Activated naive CD8-positive, alpha-beta T cell treated with anti-CD3 and anti-CD28 coated beads, Interleukin-2, amount 10 ng/mL, durations not matched to agents 7 days and 5 days (primary cell): ENCODE measurements at places on chromosomes 4 and X.

DNA sequence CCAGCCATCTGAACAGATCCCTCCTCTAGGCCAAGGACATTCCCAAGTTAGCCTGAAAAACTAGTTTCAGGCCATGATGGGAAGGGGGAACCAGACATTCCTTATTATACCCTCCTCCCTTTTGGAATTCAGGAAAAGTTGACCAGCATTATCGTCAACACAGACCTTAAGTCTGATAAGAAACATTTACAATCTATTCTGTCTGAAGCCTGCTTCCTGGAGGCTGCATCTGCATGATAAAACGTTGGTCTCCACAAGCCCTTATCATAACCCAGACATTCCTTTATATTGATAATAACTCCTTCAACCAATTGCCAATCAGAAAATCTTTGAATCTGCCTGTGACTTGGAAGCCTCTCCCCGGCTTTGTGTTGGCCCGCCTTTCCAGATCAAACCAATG is 44.3 kb downstream of the EFHC2 start:
- no peak overlapping the region for H3K4me3 ChIP-seq
- no peaks in the 10 kb centered on the region for H3K4me1 ChIP-seq
- no peak overlapping the region for H3K27ac ChIP-seq
- no peaks in the 10 kb centered on the region for H3K27me3 ChIP-seq
- no peak for DNase-seq
- no peaks in the 10 kb centered on the region for H3K36me3 ChIP-seq

- no peak overlapping the region for H3K4me3 ChIP-seq
- no peaks in the 10 kb centered on the region for H3K36me3 ChIP-seq
- no peak for DNase-seq
- H3K4me1 ChIP-seq = no peaks in the 10 kb centered on the region
- H3K27ac ChIP-seq = no peak overlapping the region
Measured at GRCh38 chr4:53481586-53481985, 104.1 kb downstream of the FIP1L1 start.

GRCh38 chrX:129654652-129655546 is at the start of gene APLN:
TSS of gene APLN (minus strand) at chrX:129654956. CDS start at chrX:129654630, 326 bp downstream.
- peak within 1 kb of the TSS; percentile 71 for H3K4me3 ChIP-seq
- H3K27ac ChIP-seq = no peak within 1 kb of the TSS
- DNase-seq = peak; percentile 46
- H3K36me3 ChIP-seq = no peaks in the 10 kb centered on the region
- H3K27me3 ChIP-seq = peaks cover 8% of the 10 kb centered on the region
- H3K4me1 ChIP-seq = peaks cover 8% of the 10 kb centered on the region

DNA sequence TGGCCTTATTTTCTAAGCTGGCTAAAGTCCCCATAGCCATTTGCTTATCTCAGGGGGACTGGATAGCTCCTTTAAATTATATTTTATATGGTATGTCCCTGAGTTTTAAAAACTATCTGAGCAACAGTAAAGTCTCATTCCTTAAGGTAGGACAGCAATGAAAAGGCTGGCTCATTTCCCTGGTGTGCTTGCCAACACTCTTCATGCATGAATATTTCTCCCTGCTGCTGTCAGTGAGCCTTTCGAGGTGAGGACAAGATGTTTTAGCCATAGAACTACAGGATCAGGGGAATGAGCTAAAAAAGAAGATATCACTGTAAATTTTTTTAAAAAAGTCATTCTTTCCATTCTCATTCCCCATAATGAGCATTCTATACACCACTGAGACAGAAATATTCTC is 427.3 kb upstream of the FAM241A start:
- no peak overlapping the region for H3K27ac ChIP-seq
- no peak overlapping the region for H3K4me3 ChIP-seq
- no peaks in the 10 kb centered on the region for H3K27me3 ChIP-seq
- H3K36me3 ChIP-seq = no peaks in the 10 kb centered on the region
- H3K4me1 ChIP-seq = no peaks in the 10 kb centered on the region

DNA sequence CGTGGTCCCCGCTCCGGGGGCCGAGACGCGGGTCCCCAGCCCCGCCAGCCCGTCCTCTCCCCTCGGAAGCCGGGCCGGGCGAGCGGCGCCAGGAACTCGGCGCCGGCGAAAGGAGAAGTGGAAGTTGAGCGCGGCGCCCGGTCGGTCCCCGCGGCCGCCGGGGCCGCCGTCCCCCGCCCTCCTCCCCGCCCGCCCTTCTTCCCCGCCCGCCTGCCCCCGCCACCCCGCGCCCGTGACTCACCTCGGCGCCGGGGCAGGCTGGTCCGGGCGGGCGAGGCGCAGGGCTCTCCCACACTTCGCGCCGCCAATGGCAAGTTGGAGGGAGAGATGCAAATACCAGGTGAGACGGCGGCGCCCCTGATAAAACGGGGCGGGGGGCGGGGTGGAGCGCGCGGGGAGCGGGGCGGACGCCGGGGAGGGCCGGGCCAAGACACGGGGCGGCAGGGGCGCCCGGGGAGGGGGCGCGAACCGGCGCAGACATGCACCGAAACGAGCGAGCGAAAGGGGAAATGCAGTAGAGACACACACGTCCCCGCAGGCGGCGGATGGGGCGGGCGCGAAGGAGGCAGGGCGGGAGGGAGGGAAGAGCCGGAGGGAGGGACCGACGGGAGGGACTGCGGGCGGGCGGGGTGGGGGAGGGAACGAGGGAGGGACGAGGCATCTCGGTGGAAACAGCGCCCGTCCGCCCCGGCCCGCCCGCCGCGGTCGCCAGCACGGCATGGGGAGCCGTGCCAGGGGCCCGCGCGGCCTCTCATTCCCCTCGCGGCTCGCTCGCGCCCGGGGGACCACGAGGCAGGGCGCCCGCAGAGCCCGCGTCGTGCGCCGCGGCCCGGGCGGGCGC is at the start of gene ELF4:
TSS of gene ELF4 (minus strand) at position 119 of the 841 bp plus-strand sequence. CDS start 29,167 bp downstream, outside the sequence.
- peaks cover 20% of the 10 kb centered on the region for H3K4me1 ChIP-seq
- H3K4me3 ChIP-seq = peak within 1 kb of the TSS; percentile 95
